ENCODE measurements at places on chromosomes 12 and 14.
A peak's percentile ranks its signal among the peaks of the same experiment; 100 is the strongest.

- DNase-seq = peak; percentile 37
Measured at GRCh38 chr12:19507823-19508222, 68.5 kb downstream of the AEBP2 start.

- DNase-seq = no peak
Measured at GRCh38 chr14:102029956-102030355, 56.9 kb downstream of the HSP90AA1 start.

DNA sequence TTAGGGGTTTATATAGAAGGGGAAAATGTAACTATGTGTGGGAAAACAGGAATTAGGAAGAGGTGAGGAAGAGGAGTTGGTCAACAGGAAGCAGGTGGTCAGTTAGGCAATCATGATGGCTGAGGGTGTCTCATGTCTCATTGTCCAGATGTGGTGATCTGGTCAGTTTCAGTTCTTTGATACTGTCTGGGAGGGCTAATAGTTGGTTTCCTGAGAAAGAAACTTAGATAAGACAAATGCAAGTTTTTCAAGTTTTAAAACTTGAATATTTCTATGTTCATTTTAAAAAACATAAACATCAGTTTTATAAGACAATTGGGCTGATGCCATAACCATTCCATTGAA lies 1121.8 kb upstream of the USP15 start:
- DNase-seq = no peak

DNA sequence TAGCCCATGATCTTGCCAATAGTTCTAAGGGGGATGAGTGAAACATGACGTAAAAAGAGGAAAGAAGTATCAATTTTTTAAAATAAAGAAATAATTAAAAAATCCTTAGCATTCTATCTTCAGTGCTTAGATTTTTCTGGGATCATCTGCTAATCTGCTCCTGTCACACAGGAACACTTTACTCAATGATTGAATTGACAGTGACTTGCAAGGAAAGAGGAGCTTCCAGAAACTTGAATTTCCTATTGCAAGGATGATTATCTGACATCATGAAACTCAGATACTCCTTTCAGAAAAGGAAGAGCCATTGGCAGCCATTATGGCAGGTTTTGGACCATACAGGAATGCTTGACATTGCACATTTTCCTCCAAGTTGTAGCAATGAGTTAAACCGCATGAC lies 41.4 kb upstream of the PTPRO start:
- no peak for DNase-seq

GRCh38 chr14:55103005-55103640 lies 25.9 kb upstream of the LGALS3 start:
- DNase-seq = peak; percentile 86

DNA sequence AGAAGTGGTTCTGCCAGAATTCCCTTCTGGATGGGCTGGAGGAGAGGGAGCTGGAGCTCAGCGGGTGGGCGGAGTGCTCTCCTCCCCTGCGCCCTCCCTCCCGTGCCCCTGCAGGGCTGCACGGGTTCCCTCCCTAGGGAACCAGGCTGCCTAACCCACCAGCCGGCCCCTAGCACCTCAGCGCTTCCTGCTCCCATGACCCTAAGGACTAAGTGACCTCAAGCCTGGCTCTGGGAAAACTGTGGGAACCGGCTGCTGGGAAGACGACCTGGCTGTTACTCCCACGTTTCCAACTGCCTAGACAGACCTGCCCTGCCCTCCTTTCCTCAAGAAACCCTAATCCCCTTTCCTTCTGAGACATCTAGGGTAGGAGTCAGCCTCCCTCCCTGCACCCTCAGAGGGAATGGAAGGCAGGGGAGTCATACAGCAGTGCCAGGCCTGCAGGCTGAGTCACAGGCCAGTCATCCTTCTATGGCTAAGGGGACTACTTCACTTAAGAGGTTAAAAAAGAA lies 31.5 kb downstream of the SLC6A12 start:
- DNase-seq = peak; percentile 46

DNA sequence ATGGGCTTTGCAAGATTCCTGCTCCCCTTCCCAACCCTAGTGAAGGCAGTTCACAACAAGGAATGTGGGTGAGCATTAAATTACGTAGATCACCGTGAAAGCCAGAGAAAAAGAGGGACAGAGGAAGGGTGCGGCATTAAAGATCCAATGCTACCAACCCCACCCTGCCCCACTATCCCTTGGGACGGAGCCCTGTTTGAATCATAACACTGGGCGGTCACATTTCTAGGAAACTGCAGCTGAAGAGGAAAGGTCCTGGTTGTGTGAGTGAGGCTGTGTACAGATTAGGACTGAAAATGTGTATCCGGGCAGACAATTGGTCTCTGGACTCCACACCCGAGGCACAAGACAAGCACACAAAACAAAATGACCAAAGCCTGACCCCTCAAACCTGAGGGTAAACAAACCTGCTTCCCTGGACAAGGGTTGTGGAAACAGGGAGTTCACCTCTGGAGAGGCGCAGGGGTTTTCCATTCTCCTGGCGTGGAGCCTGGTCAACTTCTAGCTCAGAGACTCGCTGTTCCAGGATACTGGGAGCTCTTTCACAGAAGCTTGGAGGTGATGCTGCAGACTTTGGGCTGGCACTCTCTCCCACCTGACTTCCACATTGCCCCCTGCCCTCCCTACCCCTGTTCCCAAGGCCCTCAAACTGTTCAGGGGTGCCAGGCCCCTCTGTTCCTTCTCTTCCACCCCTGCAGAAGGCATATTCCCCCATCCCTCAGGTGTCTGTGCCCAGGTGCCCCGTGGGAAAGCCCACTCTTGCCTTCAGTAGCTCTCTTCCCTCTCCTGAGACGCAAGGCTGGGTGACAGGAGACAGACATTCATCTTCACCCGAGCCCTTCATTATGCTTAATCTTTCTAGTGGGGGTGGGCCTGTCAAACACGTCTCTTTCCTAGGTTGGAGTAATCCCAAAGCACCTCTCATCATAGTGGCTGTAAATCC lies 16.5 kb downstream of the NINJ2 start:
- DNase-seq = no peak

DNA sequence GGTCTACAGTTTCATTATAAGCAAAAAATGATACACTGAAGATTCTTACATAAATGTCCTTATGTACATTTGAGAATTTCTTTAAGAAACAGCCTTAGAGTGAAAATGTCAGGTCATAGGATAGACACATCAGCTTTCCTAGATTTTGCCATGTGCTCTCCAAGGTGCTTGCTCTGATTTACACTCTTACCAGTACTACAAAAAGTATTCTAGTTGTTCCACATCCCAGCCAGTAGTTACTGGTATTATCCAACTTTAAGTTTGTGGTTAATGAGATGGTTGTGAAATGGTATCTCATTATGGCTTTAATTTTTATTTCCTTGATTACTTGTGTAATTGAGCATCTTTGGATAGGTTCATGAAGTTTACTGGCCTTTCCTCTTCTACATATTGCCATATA lies 5.0 kb upstream of the LRRK2 start:
- no peak for DNase-seq

DNA sequence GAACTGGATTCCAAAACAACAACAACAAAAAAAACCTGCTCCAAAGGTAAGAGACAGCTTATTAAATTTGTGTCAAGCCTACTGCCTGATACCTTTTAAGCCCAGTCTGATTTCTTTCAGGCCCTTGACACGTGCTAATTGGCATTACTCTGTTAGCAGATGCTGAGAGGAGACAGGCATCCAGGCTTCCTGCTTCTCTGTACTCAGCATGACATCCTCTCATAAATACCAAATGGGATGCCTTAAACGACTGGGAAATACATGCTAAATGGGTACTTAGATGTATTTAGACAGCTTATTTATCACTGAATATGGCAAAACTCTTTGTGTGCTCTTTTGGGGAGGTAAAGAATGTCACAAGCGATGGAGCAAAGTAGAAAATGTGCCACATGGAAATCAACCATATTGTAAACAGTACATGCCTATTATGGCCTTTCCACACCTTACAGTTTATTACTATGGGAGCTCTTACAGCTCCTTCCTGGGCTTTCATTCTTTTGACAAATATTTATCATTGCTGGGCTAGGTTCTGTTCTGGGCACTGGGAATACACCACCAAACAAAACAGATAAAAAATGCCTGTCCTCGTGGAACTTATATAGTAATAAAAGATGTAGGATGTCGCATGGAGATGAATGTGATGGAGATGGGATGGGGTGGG lies 11.5 kb upstream of the PCED1B start:
- DNase-seq = no peak

All from hematopoietic multipotent progenitor cell treated with erythropoietin and hydrocortisone succinate and interleukin-3 and kit ligand, for 8 days (in vitro differentiated cells).